BE2C (cell line): ENCODE measurements at places on chromosomes 2 and 18.

DNA sequence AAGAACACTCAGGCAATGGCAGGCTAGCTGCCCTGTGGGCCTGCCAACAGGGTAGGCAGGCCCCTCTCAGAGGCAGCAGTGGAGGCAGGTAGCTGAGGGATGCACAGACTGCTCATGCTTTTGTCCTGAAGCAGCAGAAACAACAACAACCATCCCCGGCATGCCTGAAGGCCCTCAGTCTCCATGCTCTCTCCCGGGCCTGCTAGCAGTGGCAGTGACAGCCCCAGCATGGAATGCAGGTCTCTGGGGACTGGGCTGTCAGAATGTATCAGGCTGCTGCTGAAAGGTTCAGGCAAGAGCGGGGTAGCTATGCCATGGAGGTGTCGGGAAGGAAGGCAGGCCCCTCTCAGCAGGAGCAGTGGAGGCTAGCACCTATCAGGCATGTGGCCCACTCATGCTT is 209.8 kb downstream of the KCNJ3 start:
- DNase-seq: no peak

GRCh38 chr2:168008646-168009195 is 238.7 kb downstream of the STK39 start:
- no peak for DNase-seq

GRCh38 chr2:62462211-62462610 is 43.8 kb downstream of the TMEM17 start:
- no peak for DNase-seq

GRCh38 chr2:110713513-110714362 is 18.6 kb upstream of the ACOXL start:
- DNase-seq: no peak

DNA sequence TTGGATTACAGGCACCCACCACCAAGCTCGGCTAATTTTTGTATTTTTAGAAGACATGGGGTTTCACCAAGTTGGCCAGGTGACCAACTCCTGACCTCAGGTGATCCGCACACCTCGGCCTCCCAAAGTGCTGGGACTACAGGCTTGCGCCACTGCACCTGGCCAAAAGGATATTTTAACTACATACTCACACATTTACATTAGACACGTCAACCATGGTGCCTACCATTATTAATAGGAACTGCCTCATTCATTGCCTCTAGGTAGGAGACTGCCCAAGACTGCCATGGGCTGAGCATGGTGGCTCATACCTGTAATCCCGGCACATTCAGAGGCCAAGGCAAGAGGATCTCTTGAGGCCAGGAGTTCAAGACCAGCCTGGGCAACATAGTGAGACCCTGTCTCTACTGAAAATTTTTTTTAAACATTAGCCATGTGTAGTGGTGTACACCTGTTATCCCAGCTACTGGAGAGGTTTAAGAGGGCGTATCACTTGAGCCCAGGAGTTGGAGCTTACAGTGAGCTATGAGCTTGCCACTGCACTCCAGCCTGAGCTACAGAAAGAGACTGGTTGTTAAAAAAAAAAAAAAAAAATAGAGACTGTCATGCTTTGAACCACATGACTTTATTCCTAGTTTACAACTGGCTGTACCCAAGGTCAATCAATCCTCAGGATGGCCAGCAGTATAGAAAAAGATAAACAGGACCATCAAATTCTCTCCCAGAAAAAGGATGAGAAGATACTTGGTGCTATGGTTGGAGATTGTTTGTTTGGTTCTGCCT is 31.1 kb upstream of the EPC2 start:
- DNase-seq: no peak

GRCh38 chr2:107597507-107597906 is 229.2 kb upstream of the RGPD4 start:
- no peak for DNase-seq

DNA sequence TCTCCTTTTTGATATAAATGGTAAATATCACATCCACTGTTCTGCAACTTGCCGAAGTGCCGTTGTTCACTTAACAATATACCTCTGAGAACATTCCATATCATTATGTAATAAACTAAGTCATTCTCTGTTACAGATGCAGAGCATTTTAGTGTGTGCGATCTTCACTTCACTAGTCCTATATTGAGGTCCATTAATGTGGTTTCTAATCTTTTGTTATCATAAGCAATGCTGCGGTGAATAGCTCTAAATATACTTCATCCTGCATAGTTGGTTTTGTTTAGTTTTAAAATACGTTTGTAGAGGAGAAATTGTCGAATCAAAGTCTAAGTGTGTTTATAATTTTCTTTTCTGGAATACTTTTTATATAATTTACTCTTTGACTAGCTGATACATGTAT is 280.3 kb upstream of the TRIB2 start:
- no peak for DNase-seq

- no peak for DNase-seq
Observed at GRCh38 chr2:37658682-37659081, 12.8 kb downstream of the CDC42EP3 start.

DNA sequence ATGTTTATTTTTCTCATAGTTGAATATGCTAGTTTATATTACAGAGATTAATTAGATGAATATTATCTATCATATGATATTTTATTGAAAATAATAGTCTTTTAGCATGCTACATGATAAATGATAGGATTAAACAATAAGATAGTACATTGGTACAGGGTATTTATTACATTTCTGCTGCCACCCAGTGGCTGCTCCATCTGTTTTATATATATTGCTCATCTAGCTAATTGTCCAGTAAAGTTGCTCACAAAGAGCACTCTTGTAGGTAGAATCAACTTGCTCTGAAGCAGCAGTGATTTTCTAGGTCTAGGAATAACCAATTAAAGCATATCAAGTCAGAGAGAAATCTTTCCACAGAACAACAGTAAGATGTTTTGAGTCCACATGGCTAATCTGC is 183.3 kb downstream of the ASXL3 start:
- DNase-seq: no peak

DNA sequence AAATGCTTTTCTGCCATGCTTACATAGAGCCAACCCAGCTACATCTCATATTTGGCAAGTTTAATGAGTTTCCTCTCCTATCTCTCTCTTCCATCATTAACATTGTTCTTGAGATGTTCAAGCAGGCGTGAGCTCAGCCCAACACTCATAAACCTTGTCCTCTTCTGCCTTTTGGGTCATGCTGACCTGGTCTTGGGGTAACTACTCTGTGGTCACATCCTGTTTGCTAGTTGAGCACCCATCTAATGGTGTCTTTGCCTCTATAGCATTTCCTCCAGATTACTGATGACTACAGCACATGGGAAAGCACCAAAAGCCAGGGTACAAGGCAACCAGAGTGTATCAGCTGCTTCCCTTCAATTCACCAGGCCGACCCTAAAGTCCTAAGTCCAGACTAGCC is 366.9 kb upstream of the HNRNPA3 start:
- DNase-seq: no peak

DNA sequence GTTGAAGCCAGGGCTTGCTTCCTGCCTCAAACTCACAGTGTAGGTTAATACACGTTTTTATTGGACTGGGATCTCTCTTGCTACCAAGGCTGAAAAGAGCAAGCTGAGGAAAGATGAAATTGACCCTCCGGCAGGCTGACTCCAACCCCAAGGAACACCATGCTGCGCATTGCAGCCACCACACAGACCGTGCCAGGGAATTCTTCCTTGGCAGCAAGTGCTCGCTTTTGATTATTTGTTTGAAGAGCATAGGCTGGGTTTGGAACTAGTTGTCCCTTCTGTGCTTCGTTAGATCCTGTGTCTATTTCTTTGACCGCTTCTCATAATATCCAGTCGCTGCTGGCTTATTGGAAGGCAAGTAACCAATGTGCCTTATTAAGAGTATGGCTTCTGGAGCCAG is 34.4 kb upstream of the DARS1 start:
- DNase-seq: no peak

DNA sequence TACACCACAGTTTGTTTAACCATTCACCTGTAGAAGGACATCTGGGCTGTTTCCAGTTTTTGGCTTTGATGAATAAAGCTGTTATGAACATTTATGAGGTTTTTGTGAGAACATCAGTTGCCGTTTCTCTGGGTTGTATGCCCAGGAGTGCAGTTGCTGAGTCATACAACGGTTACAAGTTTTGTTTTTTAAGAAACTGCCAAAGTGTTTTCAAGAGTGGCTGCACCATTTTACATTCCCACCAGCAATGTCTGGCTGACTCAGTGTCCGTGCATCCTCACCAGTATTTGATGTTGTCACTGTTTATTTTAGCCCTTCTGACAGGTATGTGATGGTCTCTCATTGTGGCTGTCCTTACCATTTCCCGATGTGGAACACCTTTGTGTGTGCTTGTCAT is 48.0 kb upstream of the GPR17 start:
- DNase-seq: no peak

- no peak for DNase-seq
Observed at GRCh38 chr18:42977982-42978637, 137.4 kb downstream of the RIT2 start.

- no peak for DNase-seq
Observed at GRCh38 chr2:207054521-207054920, 111.2 kb downstream of the KLF7 start.

GRCh38 chr18:58194028-58194427 is 150.0 kb downstream of the NEDD4L start:
- peak; percentile 36 for DNase-seq

- no peak for DNase-seq
Observed at GRCh38 chr18:77095391-77096371, 36.9 kb downstream of the MBP start.

GRCh38 chr18:3092727-3093126 is 79.8 kb upstream of the LPIN2 start:
- DNase-seq: no peak

DNA sequence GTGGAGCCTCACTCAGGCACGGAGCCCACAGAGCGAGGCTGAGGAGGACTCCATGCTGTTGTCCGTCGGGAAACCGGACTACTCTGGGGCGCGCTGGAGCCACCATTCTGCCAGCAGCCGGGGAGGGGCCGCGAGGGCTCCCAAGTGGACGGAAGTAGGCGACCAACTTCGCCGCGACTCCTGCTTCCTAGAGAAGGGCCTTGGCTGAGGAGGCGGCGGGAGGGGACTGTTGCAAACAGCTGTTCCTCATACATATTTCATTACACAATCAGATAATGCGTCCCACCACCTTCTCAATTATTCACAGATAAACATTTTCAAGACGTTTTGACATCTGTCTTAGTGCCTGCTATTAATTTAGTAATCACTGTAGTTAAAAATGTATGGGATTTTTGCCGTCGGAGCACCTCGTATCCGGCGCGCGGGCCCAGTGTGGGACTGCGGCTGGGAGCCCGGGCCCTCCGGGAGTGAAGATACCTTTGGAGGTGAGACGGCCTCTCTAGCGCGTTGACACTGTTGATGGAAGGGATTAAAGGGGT is 11.7 kb upstream of the SIX3 start:
- no peak for DNase-seq

GRCh38 chr2:192265751-192266150 is 71.0 kb upstream of the TMEFF2 start:
- no peak for DNase-seq

DNA sequence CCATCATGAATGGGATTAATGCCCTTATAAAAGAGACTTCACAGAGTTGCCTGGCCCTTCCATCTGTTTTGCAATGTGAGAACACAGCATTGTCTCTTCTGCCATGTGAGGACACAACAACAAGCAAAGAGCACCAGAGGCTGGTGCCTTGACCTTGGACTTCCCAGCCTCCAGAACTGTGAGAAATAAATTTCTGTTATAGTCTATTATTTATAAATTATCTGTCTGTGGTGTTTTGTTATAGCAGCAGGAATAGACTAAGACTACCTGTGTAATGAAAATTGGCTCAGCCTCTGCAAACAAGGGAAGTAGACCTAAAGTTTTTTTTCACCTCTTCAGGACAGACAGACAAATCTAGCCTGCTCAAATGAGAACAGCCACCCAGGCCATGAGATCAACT is 19.3 kb upstream of the ZC3H15 start:
- DNase-seq: no peak

- no peak for DNase-seq
Observed at GRCh38 chr18:59729781-59730180, 32.6 kb upstream of the CCBE1 start.

DNA sequence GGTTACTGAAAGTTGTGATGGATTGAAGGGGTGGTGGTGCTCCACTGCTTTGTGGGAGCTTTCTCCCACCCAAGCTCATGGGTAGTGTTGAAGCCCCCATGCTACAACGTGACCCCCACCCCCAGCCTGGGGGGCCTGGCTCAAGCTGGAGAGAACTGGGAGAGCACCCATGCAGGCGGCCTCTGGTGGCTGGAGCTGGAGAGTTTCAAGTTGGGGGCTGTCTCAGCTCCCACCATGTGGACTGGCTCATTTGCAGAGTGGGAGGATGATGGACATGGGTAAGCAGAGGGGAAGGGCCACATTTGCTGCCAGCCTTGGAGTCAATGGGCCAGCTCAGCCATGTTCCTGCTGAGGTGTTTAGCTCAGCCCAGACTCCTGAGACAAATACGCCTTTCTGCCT is 62.8 kb downstream of the INPP4A start:
- no peak for DNase-seq

GRCh38 chr2:21250673-21251072 is 126.9 kb downstream of the TDRD15 start:
- DNase-seq: no peak

DNA sequence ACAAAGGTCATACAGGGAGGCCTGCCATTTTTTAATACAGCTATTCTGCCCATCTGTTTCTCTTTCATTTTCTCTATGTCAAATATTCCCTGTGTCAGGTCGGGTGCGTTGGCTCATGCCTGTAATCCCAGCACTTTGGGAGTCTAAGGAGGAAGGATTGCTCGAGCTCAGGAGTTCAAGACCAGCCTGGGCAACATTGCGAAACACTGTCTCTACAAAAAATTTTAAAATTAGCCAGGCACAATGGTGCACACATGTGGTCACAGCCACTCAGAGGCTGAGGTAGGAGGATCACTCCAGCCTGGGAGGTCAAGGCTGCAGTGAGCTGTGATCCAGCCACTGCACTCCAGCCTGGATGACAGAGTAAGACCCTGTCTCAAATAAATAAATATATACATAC is 34.7 kb downstream of the TMEM37 start:
- DNase-seq: no peak

DNA sequence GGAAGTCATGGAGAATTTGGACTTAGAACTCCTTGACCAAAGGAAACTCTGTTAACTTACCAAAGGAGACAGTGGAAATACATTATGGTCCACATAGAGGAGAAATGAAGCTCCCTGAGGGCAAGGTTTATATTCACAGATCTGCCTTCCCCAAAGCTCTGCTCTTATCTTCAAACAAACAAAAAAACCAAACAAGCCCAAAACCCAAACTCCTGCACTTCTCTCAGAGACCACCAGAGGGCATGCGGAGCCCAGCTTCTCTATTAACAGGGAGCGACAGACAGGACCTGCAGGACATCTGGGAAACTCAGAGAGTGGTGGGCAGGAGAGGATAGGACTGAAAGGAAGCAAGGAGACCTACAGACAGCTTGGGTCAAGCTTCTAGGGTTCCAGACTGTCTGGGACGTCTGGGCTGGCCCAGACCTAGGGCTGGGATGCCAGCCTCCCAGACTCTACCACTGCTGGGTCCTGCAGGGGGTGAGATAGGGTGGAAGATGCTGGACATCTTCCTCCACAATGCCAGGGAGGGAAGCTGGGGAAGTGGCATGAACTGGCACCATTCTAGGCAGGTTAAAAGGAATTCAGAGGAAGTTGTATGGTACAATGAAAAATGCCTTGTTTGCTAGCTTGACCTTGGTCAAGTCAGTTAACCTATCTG is 4.0 kb upstream of the WNT10A start:
- DNase-seq: peak; percentile 81

- DNase-seq: peak; percentile 80
Observed at GRCh38 chr2:227509824-227510619, 38.1 kb downstream of the AGFG1 start.

- DNase-seq: no peak
Observed at GRCh38 chr2:118265873-118266455, 177.7 kb downstream of the INSIG2 start.

GRCh38 chr18:31624892-31625640 is 33.4 kb downstream of the TTR start:
- no peak for DNase-seq
